ENCODE measurements at places on chromosomes 13 and 19. TPM values are rescaled to one million over a fixed set of nuclear protein-coding genes. Genes with fewer than 3 reads are reported as not detected.

DNA sequence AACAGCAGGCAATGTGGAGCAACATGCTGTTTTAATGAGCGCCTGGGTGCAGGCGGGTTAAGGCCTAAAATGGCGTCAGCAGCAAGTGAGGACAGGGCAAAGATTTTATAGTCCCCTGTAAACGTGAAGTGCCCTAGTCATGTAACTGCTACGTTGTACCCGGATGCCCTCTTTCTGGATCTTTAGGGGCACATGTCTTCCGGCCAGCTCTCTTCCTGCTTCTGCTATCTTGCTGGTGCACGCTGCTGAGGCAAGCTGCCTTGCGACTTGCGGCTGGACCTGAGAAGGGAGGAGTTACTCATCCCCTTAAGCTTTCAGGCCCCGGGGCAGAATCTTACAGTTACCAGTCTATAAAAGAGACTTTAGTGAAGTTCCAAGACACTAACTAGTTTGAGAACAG lies 303.6 kb upstream of the DACH1 start:
- no peak for DNase-seq

GRCh38 chr13:46359714-46360113 lies 27.3 kb downstream of the RUBCNL start:
- no peak for DNase-seq

DNA sequence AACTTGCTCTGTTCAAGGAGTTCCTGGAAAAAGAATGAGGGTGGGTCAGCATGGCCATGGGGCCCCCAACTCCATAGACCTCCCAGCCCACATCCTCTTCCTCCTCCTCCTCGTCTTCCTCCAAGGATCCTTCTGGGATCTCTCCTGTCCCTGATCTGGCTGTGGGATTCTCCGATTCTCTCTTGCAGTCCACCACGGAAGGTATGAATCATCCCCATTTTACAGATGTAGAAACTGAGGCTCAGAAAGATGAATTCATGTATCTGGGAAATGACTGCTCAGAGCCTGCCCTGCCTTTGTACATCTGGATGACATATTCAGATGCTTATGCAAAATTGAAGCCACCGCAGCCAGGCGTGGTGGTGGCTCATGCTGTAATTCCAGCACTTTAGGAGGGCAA lies 2.2 kb upstream of the KANK2 start:
- DNase-seq, result no peak

DNA sequence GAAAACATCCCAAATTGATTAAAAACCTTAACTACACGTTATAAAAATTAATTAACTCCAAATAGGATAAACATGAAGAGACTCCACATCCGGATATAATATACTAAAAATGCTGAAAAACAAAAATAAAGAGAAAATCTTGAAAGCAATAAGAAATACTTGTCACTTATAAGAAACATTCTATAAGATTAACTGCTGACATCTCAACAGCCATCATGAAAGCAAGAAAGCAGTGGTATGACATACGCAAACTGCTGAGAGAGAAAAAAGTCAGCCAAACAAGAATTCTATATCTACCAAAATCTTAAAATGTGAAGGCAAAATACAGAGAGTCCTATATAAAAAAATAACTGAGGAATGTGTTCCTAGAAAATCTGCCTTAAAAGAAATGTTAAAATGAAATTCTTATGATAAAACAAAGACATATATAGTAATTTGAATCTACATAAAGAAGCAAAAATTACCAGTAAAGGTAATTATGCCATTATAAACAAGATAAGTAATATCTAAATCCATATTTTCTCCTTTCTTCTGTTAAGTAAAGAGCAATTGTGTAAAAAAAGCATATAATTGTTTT lies 1851.1 kb downstream of the PCDH9 start:
- DNase-seq, result no peak

- no peak for DNase-seq
These were observed 71.9 kb downstream of the SUCLA2 start for GRCh38 chr13:47929156-47929555.

GRCh38 chr19:31223740-31224534 lies 125.3 kb downstream of the TSHZ3 start:
- DNase-seq, result no peak

- DNase-seq, result no peak
These were observed 2280.4 kb upstream of the PCDH20 start for GRCh38 chr13:63696055-63696454.

- DNase-seq, result no peak
These were observed 753.7 kb upstream of the SGCG start for GRCh38 chr13:22427066-22427465.

The TNFRSF19 gene
- total RNA-seq, result 43.5 TPM
